ENCODE measurements at places on chromosomes 3 and 15.

GRCh38 chr3:34067536-34068051 is 269.2 kb downstream of the PDCD6IP start:
- no peaks in the 10 kb centered on the region for H3K27me3 ChIP-seq
- no peaks in the 10 kb centered on the region for H3K36me3 ChIP-seq

GRCh38 chr15:42911058-42911592 is 9.5 kb downstream of the TTBK2 start:
- H3K36me3 ChIP-seq: no peaks in the 10 kb centered on the region
- no peak overlapping the region for H3K4me3 ChIP-seq
- DNase-seq: no peak
- no peaks in the 10 kb centered on the region for H3K4me1 ChIP-seq
- H3K27me3 ChIP-seq: no peaks in the 10 kb centered on the region

- H3K4me1 ChIP-seq: peaks cover 6% of the 10 kb centered on the region
- H3K4me3 ChIP-seq: no peak overlapping the region
- no peak overlapping the region for H3K27ac ChIP-seq
- no peak for DNase-seq
- no peaks in the 10 kb centered on the region for H3K27me3 ChIP-seq
Measured at GRCh38 chr3:67550541-67550940, 103.9 kb downstream of the SUCLG2 start.

- no peak overlapping the region for H3K4me3 ChIP-seq
- no peaks in the 10 kb centered on the region for H3K4me1 ChIP-seq
- no peaks in the 10 kb centered on the region for H3K36me3 ChIP-seq
Measured at GRCh38 chr15:63318344-63318743, 40.9 kb downstream of the APH1B start.

DNA sequence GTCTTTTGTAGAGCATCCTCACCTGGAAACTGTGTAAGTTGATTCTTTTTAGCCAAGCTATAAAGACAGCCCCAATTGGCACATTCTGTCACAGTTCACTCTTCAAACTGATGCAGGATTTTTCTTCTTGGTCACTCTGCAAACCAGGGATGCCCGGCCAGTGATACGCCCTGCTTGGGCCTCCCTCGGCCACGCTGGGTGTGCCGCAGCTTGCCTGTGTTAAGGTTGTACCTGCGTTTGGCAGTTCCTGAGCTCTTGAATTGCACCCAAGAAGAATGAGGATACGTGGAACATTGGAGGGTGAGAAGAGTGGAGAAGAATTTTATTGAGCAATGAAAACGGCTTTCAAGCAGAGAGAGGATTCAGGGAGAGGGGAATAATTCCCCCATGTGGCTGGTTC is 49.9 kb downstream of the PSMD6 start:
- H3K27ac ChIP-seq: no peak overlapping the region
- no peaks in the 10 kb centered on the region for H3K36me3 ChIP-seq

DNA sequence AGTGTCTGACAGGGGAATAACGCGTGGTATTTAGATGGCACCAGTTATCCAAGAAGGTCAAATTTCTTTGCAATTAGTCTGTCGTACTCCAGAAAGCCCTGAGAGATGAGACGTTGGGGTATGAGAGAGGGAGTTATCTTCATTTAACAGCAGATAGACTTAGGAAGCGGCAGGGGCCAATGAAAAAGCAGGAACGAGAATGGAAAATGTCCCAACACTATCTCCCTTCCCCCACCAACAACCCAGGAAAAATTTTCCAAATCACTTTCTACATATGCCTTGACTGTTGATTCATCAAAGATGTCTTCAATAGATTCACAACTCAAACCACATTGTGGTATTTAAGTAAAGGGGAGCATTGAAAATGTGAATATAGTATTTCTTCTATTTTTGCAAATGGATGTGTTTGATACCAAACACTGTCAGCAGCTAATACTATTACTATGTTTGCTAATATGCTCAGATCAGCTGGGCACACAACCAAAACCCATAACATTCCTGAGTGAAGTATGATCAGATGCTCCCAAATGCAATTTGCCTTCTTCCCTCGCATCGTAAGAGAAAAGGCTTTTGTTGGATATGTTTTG is 13.3 kb upstream of the GREM1 start:
- H3K36me3 ChIP-seq: no peaks in the 10 kb centered on the region
- no peaks in the 10 kb centered on the region for H3K27me3 ChIP-seq
- no peak for DNase-seq
- H3K4me1 ChIP-seq: no peaks in the 10 kb centered on the region
- no peak overlapping the region for H3K4me3 ChIP-seq

Measured in ovary (tissue), 10 donors.